ENCODE measurements at places on chromosomes 12 and 14.

GRCh38 chr14:53109105-53110041 is 43.8 kb downstream of the DDHD1 start:
- peak; percentile 21 for DNase-seq

DNA sequence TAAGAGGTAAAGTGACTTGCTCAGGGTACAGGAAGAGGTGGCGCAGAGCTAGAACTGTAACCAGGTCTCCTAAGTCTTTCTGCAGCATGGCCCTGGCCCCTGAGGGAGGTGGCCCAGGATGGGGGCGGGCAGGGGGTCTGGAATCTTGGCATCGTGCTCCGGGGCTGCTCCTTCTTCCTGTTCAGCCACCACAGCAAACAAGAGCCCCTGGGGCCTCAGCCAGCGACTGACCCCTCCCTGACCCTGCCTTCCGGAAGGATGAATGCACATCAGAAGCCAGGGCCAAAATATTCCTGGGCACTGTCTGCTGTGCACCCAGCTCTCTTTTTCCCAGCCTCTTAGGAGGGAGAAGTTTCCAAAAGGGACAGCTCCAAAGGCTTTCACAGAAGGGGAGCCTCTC is 242.8 kb downstream of the DPF3 start:
- DNase-seq: no peak

DNA sequence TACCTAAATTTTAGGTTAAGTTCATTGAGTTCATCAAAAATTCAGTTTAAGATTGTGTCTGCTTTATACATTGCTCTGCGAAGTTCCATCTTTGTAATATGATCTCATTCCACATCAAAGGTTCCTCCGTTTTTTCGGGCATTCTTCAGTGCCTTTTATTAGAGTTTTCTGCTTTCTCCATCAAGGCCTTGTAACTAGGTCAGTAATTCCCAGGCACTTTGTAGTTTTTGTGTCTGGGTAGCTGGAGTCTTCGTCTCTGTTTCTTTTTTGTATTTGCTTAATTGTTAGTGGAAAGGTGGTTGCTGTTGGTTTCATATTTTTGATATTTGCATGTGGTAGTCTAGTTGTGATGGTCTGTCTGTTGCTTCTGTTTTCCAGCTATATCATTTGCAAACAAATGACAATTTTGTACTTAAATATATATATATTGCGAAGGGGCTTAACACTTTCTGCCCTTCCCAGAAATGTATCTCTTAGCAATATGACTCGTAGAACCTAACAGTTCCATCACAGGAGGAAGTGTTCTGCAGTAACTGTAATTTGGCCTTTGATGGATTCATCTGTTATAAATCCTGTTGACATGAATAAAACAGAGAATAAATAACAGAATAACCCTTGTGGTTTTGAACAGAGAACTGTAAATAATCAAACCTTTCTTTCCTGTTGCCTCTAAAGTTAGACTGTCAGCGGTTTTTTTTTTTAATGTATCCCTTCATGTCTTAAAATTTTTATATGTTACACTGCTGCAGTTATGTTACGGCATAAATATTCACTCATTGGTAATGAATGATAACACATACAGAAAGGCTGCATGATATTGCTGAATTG is 88.4 kb upstream of the DYNC1H1 start:
- no peak for DNase-seq

GRCh38 chr14:68958553-68958952 is 20.5 kb downstream of the ACTN1 start:
- no peak for DNase-seq

- DNase-seq: no peak
Observed at GRCh38 chr12:52181746-52182145, 10.1 kb downstream of the KRT80 start.

DNA sequence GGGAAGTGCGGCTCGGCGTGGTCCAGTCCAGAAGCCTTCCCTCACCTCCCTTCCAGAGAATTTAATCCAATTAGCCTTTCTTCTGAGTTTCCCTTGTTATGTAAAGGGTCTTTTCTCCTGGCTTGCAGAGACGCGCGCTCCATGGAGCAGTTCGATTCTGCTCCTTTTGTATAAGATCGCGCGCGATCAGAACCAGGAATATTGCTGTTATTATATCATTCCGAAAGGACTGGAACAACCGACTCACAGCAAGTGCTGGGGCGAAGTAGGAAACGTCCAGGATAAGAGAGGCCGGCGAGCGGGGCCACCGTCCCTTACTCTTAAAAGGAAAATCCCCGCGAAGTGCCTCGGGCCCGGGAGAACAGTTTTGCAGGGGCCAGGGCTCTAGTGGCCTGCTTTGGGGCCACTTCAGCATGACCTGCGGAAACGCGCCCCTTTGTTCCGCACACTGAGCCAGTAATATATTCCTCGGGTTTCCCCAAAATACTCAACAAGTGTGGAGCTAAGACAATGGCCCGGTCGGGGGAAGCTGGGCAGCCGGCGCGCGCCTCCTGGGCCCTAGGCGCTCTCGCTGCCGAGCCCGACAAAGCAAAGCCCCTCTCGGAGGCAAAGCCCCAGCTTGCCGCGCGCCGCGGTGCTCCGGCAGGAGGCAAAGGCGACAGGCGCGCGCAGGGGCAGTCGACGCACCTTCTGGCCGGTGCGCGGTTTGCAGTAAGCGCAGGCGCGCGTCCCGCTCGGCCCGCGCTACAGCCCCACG is 2.9 kb downstream of the RFX4 start:
- DNase-seq: no peak

- no peak for DNase-seq
Observed at GRCh38 chr14:35503646-35504045, 30.3 kb upstream of the INSM2 start.

- no peak for DNase-seq
Observed at GRCh38 chr12:26870491-26871419, 37.8 kb upstream of the ITPR2 start.

GRCh38 chr14:34452258-34452822 is 9.7 kb downstream of the SPTSSA start:
- no peak for DNase-seq

DNA sequence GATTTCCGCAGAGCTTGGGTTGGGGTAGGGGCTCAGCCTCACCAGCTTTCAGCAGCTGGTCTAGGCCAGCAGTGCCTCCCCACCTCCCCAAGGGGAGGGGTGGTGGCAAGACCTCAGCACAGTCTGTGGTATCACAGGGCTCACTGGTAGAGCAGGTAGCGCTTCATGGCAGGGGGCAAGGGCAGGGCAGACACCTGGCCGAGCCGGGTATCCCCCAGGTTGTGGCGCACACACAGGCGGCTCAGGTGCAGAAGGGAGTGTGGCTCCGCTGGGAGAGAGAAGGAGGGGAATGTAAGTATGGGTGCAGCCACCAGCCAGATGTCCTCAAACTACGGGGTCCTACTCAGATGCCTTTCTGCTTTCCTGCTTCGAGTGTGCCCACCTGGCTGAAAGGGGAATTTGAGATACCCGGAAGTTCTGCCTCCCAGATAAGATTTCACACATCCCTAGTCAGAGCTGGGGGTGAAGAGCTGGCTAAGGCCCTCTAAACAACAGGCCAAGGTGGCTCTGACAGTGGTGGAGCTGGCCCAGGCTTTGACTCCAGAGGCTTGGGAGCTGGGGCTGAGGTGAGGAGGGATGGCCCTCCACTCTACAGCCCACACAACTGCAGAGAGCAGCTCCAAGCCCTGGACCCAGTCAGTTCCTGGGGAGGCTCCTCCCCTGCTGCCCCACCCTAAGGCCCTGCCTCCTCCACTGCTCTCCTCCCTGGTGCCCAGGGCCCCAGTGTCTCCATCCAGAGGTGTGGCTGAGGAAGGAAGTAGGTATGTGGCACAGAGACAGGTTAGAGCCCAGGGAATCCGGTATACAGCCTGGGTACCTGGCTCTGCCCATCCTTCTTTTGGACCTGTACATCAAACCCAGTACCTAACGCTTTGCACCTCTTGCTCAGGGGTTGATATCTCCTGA is 1.8 kb downstream of the SPSB2 start:
- no peak for DNase-seq

GRCh38 chr14:31937730-31938346 is 139.3 kb upstream of the ARHGAP5 start:
- DNase-seq: peak; percentile 80

DNA sequence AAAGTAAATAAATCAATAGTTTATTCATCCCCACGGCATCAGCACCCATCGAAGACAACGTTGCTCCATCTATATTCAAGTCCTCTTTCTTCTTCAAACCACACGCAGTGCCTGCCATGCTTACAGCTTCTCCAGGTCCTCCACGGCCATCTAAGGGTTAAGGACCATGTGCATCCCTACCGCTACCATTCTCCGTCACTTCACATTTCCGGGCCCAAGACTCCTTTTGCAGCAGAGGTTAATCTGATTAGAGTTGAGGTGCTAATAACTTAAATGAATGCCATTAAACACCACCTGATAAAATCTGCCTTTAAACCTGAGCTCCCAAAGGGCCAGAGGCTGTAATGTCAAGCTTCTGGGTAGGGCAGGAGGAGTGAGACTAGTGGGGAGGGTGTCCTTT is 79.7 kb upstream of the CCND2 start:
- DNase-seq: no peak

DNA sequence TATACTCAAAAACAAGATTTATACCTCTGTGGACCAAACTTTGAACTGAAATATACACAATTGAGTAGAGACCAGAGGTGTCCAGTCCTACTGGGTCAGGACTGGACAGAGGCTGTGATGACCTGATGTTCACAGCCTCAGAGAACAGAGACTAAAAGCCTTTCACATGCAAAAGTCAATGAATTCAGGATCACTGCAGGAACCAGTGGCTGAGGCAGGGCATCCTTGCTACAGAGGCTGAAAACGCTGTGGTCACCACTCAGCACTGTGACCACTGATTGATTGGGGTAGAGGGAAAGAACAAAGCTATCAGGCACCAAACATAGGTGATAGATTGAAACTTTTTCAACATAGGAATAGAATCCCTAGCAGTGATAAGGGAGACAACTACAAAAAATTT is 25.1 kb downstream of the GRIP1 start:
- DNase-seq: no peak

GRCh38 chr14:68293404-68293803 is 473.8 kb downstream of the RAD51B start:
- no peak for DNase-seq

DNA sequence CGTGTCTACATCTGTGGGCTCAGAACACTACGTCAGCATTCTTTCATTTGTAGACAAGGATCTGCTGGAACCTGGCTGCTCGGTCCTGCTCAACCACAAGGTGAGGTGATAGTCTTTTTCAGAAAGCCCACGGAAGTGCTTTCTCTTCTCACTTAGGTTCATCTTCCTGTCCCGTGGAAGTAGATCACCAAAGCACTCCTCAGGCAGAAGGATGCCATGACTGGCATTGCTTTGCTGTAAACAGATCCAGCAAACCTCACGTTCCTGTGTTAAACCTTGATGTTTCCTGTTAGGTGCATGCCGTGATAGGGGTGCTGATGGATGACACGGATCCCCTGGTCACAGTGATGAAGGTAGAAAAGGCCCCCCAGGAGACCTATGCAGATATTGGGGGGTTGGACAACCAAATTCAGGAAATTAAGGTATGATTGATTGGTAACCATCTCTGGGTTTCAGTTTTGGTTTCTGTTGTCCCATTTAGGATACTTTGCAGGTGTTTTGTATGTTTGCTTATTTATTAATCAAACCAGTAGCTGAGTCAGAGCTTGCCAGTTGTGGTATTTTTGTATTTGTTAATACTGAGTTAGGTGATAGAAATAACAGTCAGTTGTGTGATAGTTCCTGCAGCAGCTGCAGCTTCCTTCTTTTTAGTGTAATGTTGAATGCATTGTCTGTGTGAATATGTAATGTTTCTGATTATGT is 7.5 kb downstream of the PSMC1 start:
- DNase-seq: no peak

DNA sequence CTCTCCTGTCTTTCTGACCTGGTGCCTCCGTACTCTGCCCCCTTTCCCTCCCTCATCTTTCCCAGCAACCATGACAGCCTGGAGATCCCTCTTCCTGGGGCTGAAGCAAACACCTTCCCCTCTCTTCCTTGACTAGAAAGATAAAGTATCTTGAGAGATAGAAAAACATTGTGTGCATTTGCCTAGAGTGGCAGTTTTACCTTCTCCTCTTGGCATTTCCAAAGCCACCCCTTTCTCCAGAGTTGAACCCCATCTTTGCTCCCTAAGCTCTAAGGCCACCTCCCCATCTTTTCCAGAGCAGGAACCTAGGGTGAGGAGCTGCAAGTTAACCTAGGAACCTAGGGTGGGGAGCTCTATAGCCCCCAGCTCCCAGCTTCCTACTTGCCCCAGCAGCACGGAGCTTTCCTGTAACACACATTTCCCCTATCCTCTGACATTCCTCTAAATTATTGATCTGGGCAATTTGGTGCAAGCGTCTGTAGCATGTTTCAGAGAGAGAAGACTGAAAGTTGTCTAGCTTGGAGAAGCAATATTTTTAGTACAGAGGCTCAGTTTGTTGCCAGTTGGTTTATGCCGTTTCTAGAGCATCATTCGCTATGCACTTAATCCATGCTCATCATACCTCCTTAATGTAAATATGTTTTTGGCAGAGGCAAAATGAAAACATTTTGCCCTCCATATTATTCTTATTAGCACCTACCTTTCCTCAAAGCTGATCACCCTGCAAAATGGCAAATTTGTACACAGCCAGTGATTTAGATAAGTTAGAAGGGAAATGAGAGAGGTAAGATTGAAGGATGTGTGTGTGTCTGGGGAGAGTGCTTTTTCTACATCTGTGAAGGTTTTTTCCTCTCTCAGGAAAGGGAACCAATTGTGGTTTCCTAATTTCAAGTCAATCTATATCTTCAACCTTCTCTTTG is 5.4 kb upstream of the TBX3 start:
- no peak for DNase-seq

DNA sequence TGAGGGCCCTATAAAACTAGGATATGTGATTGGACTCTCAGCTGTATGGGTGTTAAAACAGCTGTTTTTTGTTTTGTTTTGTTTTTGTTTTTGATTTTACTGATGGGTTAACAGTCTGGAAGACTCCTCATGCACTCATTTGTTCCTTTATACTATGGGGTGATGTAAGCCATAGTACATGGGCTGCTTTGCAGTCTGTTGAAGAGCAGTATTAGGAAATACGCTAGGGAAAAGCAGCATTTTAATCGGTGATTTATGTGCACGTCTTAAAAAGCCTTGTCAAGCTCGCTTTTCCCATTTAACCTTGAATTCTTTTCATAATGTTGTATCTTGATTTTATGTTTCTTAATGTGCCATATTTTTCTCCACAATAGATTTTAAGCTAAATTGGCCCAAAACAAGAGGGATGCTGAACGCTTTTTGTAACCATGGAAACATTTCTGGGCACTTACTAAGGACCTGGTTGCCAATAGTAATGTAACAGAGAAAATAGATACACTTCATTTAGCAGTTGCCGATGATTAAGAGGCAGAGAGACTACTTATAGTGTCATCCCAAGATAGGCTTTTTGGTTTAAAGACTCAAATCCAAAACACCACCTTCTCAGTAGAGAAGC is 244.0 kb downstream of the SNAPC1 start:
- no peak for DNase-seq

GRCh38 chr14:23093991-23094665 is 808 bp downstream of the ACIN1 start:
- no peak for DNase-seq

Data from GM04504 (cell line).